ENCODE measurements at places on chromosomes 11 and 22. TPM values are rescaled to one million over a fixed set of nuclear protein-coding genes. Genes with fewer than 3 reads are reported as not detected.

LRRN4CL gene
- total RNA-seq = 0.82 TPM

KDM4D gene
- not detected for total RNA-seq

- no peaks in the 10 kb centered on the region for H3K27me3 ChIP-seq
Observed at GRCh38 chr11:105911454-105911853, 110.6 kb downstream of the MSANTD4 start.

C11orf86 gene
- 31.6 TPM for total RNA-seq

DNA sequence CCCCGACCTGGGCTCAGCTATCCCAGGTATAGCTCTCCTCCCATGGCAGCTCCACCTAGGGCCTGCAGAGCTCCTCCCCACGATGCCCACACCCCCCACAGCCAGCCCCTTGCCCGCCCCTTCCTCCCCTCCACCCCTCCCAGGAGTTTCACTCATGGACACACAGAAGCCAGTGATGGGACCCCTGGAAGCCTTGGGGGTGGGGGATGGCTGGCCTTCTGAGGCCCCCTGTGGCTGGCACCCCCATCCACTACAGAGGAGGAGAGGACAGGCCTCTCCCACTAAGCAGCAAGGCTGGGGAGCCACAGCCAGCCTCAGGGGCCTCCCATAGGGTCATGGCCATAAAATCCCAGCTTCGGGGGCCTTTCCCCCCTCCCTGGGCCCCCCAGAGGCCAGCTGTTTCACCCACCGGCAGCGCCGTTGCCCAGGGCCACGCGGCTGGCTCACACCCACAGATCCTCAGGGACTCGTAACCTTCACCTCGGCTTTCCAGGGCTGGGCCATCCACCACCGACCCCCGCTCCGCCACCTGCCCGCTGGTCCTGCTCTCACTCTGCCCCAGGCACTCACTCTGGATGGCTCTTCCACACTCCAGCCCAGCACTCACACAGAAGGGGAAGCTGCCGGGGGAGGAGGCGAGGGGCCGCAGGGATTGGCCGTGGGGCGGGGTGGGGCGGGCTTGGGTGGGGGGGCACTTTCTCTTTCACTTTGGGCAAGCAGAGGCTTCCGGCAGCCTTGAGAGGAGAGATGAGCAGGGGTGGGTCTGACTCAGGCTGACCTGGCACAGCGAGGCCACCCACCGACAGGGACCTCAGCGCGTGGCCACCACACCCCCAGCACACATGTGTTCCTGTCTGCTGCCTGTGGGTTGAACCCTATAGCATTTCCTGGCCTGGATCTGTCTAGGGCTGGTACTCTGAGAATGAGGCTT is 2.2 kb downstream of the SLC25A22 start:
- H3K27me3 ChIP-seq = no peaks in the 10 kb centered on the region
- H3K4me3 ChIP-seq = peak overlapping the region; percentile 92
- peak; percentile 78 for DNase-seq

DNA sequence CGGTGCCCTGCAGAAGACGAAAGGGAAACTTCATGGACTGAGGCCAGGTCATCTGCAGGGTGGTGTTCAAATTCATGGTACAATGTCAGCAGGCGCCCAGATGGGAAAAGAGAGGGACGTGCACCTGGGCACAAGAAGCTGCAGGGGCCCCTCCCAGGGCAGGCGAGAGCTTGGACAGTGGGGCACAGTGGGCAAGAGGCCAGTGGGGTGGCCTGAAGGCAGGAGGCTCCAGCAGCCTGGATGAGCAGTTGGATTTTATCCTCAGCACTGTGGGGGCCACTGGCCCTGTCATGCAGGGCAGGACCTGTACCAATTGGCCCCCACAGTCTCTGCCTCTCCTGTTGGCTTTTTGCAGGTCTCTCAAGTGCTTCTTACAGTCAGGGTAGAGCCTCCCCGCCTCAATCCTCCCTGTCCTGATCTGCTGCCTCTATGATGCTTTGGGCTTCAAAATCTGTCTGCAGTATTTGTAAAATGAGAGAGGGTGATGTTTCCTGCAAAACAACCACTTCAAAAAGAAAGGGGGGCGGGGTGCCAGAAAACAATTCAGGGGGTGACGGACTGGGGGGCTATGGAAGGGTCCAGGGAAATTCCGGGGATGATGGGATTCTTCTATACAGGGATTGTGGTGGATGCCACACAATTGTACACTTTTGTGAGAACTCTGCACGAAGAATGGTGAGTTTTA is 1.7 kb upstream of the BID start:
- H3K27ac ChIP-seq = no peak overlapping the region
- peaks cover 8% of the 10 kb centered on the region for H3K4me1 ChIP-seq
- DNase-seq = no peak
- no peaks in the 10 kb centered on the region for H3K36me3 ChIP-seq
- H3K27me3 ChIP-seq = no peaks in the 10 kb centered on the region
- H3K4me3 ChIP-seq = no peak overlapping the region

MPPED2 gene
- 1.8 TPM for total RNA-seq

DNA sequence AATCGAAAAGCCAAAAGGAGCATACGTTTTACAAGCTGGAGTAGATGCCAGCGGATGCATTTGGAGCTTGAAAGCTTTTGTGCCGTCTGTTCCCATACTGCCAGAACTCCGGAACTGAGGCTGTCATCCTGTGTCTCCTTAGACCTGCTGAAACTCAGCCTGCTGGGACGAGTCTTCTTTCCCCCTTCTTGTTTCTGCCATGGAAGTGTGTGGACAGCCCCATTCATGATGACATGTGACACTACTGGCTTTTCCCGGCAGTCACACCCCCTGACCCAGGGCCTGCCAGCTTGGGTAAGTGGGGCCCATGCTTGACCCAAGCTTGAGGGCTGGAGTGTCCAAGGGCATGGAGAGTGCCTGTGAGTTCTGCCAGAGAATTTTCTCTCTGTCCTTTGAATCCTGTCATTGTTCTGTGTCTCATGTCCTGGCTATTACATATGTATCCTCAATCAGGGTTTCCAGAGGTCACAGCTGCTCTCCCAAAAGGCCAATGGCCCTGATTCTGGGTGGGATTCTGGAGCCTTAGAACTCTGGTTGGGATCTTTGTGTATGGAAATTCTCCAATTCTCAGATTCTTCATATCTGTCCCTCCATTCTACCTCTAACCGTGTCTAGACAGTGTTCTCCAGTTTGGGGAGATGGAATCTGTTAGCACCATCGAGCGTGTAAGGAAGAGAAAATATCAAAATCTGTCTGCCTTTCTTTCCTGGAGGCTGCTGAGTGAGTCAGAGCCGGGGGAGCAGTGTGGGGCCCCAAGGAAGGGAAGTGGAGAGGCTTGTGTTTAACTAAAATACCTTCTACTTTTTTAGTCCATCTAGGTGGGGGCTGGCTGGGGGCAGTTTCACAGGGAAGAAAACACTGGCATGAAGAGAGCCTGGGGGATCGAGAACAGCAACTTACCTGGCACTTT is 73.2 kb downstream of the KIAA1671 start:
- H3K27me3 ChIP-seq = no peaks in the 10 kb centered on the region
- peak overlapping the region; percentile 80 for H3K27ac ChIP-seq
- H3K4me1 ChIP-seq = no peaks in the 10 kb centered on the region
- no peak overlapping the region for H3K4me3 ChIP-seq
- H3K36me3 ChIP-seq = no peaks in the 10 kb centered on the region
- no peak for DNase-seq

GRCh38 chr22:32130464-32130863 is 28.6 kb downstream of the C22orf42 start:
- no peaks in the 10 kb centered on the region for H3K36me3 ChIP-seq
- H3K4me3 ChIP-seq = no peak overlapping the region
- no peak for DNase-seq
- H3K27me3 ChIP-seq = no peaks in the 10 kb centered on the region
- no peak overlapping the region for H3K27ac ChIP-seq

- peak; percentile 55 for DNase-seq
- no peak overlapping the region for H3K27ac ChIP-seq
- no peak overlapping the region for H3K4me3 ChIP-seq
Observed at GRCh38 chr11:35192347-35192746, 53.4 kb downstream of the CD44 start.

GRCh38 chr11:14854057-14854456 is 38.0 kb downstream of the CYP2R1 start:
- H3K27ac ChIP-seq = no peak overlapping the region
- H3K36me3 ChIP-seq = no peaks in the 10 kb centered on the region
- DNase-seq = no peak
- H3K4me3 ChIP-seq = no peak overlapping the region
- H3K4me1 ChIP-seq = no peaks in the 10 kb centered on the region

DNA sequence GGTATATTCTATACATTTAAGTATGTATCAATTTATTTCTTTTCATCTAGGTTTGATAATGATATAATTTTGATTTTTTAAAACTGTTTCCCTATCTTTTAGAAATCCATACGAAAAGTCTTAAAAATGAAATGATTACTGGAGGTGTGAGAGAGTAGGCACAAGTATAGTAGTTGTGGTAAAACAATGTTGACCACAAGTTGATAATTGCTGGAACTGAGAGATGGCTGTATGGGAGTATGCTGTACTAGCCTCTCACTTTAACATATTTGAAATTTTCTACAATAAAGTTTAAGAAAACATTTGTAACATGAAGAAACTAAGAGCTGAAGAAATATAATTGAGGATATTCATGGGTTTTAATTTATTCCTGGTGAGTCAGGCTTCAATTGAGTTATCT is 30.0 kb downstream of the FSHB start:
- no peaks in the 10 kb centered on the region for H3K36me3 ChIP-seq
- H3K4me3 ChIP-seq = no peak overlapping the region
- H3K27ac ChIP-seq = no peak overlapping the region
- H3K4me1 ChIP-seq = no peaks in the 10 kb centered on the region
- no peaks in the 10 kb centered on the region for H3K27me3 ChIP-seq

GRCh38 chr11:19537803-19538453 is 174.7 kb upstream of the NAV2 start:
- DNase-seq = no peak
- H3K27ac ChIP-seq = no peak overlapping the region
- H3K4me3 ChIP-seq = no peak overlapping the region
- H3K36me3 ChIP-seq = no peaks in the 10 kb centered on the region
- no peaks in the 10 kb centered on the region for H3K27me3 ChIP-seq

BTBD18 gene
- total RNA-seq = not detected

WNT7B gene
- 0.12 TPM for total RNA-seq

- no peaks in the 10 kb centered on the region for H3K27me3 ChIP-seq
- H3K4me1 ChIP-seq = no peaks in the 10 kb centered on the region
- H3K27ac ChIP-seq = no peak overlapping the region
- H3K4me3 ChIP-seq = no peak overlapping the region
- H3K36me3 ChIP-seq = no peaks in the 10 kb centered on the region
- DNase-seq = no peak
Observed at GRCh38 chr11:101046947-101047346, 82.7 kb downstream of the PGR start.
